ENCODE measurements at places on chromosomes 12 and 14.

DNA sequence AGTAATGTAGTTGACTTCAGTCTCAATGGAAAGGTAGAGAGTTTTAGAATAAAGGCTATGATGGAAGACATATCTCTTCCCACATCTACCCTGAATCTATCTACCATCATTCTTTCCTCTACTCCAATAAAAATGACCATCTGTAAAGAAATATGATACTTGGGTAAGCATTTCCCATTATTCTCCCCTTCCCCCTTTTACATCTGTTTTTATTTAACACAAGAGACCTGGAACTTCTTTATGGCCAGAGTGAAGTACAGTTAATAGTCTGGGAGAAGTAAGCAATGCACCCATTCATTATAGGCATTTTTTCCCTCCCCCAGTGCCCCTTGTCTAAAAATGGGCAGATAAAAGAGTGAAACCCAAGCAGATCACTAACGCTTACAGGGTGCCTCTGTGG lies 6.5 kb downstream of the TPH2 start:
- DNase-seq = no peak

GRCh38 chr12:126784328-126784921 lies 1482.5 kb upstream of the TMEM132C start:
- DNase-seq = peak; percentile 41

DNA sequence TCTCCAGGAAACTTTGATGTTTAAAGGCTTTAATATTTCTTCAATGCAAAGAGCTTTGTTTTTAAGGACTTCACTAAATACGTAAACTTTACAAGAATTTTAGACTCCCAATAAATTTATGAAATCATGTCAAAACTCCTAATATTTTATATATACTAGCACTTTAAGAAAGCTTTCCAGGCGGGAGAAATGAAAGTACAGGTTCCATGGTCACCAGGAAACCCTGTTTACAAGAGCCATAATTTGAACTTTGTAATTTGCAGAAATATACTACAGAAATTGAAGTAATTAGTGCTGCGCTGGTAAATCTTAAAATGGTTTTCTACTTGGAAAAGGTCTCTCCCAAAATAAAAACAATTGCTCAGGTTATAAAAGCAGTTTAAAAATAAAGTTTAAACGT lies 8.8 kb downstream of the CCDC92 start:
- no peak for DNase-seq

- no peak for DNase-seq
These were observed 7.6 kb upstream of the ATP5MC2 start for GRCh38 chr12:53683494-53683893.

DNA sequence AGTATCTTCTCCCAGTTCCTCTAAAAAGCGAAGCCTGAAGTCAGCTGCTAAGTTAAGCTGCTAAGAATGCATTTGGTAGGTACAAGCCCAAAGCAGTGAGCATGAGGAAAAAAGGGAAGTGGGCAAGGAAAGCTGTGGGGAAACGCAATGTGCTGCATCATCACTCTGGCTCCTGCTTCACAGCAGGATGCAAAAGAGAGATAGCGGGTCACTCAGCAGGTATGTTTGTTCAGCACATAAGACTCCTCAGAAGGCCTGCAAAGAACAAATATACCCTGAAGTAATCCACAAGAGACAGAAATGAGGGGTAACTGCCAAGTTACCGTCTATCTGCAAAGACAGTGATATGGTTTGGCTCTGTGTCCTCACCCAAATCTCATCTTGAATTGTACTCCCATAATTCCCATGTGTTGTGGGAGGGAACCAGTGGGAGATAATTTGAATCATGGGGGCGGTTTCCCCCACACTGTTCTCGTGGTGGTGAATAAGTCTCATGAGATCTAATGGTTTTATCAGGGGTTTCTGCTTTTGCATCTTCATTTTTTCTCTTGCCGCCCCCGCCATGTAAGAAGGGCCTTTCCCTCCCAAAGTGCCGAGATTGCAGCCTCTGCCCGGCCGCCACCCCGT lies 127.4 kb upstream of the EGLN3 start:
- DNase-seq = no peak

DNA sequence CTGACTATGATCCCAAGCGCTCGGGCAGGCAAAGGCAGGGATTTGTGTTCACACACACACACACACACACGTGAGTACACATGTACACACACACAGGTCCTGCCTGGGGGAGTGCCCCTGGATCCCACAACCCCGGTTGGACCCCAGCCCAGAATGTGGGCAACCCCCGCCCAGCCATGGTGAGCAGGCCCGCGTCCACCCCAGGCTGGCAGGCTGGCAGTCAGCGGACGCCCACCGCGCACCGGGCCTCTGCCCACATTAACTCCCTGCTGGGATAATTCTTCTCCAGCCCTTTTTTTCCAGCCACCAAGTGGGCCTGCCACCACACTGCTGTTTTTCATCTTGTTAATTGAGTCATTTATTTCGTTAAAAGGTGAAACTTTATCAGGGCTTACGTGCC lies 256.2 kb downstream of the BCL11B start:
- no peak for DNase-seq

GRCh38 chr14:79473651-79474050 lies 737.7 kb downstream of the DIO2 start:
- no peak for DNase-seq

DNA sequence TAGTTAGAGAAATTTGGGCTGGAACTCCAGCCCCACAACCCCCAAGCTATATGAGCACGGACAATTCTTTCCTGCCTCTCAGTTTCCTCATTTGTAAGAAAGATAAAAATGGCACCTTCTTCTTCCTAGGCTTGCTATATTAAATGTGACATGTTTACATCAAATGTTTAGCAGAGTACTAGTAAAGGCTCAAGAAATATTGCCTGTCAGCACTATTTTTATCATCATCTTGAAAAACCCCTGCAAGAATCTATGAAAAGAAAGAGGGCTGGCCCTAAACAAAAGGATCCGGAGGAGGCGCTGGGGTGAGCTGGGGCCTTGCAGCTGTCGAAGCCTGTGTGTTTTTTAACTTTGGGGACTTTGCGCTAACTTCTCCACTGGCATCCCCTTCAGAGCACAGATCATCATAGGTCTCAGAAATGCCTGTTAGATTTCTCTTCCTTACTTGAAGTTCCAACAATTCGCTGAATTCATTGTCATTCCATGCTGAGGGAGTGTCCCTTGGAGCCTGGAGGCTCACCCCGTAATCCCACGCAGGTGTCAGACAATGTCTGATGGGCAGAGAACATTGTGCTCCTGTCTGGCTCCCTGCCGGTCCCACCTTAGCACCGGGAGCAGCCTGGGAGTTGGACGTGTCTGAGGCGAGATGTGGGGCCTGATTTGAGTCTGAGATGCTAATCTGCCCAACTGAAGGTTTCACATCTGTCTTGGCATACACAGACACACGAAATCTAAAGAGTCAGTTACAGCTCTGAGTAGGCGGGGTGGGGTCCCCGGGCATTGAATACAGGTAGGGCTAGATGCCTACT lies 206.8 kb downstream of the NUAK1 start:
- no peak for DNase-seq

DNA sequence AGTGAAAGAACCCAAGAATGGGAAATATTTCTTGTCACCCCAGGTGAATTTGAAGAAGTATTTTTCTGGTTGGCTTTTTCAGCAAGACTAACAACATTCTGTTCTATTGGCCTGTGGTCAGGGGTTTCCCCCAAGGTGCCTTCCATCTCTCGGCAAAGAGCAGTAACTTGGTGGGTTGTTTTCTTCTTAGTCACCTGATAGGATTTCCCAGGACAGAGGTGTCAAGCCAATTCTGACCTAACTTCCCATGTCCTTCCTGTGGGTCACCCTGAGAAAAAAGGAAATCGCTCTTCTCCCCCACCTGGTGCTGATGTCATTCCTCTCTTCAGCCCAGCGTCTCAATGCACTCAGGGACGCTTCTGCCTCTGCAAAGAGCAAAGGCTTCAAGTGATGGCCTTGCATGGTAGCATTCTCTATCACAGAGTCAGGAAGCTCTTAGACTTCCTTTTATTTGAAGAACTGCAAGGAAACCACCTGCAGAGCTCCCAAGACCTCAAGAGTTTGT lies 16.1 kb upstream of the IFNG start:
- DNase-seq = peak; percentile 27

DNA sequence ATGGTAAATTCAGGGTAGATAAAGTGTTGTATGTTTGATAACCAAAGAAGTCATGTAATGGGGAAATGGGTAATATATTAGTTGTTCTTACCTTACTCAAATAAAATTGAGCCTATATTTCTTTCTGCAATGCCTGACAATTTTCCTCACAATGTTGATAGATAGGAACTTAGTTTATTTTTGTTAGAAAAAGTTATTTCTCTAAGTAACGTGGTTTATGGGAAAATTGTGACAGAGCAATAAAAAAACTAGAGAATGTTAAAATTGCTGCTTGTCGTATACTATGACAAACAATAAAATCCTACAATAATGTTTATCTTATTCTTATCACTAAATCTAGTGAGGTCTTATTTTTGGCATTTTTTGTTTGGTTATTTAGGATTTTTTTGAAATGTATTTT lies 534.1 kb downstream of the TMTC2 start:
- no peak for DNase-seq

- DNase-seq = peak; percentile 54
These were observed 13.4 kb upstream of the ALDH2 start for GRCh38 chr12:111753144-111753881.

- DNase-seq = no peak
These were observed 15.0 kb upstream of the FOXG1 start for GRCh38 chr14:28751467-28752058.

DNA sequence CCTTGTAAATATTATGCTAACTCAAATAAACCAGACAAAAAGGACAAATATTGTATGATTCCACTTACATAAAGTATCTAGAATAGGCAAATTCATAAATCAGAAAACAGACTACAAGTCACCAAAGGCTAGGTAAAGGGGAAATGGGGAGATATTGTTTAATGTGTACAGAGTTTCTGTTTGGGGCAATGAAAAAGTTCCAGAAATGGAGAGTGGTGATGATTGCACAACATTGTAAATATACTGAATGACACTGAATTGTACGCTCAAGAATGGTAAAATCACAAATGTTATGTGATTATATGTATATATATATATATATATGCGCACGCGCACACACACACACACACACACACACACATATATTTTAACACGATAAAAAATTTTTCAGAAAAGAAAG lies 182.5 kb downstream of the SLC2A13 start:
- no peak for DNase-seq
